HuH-7.5 (cell line): ENCODE measurements at places on chromosomes 1 and 21.

DNA sequence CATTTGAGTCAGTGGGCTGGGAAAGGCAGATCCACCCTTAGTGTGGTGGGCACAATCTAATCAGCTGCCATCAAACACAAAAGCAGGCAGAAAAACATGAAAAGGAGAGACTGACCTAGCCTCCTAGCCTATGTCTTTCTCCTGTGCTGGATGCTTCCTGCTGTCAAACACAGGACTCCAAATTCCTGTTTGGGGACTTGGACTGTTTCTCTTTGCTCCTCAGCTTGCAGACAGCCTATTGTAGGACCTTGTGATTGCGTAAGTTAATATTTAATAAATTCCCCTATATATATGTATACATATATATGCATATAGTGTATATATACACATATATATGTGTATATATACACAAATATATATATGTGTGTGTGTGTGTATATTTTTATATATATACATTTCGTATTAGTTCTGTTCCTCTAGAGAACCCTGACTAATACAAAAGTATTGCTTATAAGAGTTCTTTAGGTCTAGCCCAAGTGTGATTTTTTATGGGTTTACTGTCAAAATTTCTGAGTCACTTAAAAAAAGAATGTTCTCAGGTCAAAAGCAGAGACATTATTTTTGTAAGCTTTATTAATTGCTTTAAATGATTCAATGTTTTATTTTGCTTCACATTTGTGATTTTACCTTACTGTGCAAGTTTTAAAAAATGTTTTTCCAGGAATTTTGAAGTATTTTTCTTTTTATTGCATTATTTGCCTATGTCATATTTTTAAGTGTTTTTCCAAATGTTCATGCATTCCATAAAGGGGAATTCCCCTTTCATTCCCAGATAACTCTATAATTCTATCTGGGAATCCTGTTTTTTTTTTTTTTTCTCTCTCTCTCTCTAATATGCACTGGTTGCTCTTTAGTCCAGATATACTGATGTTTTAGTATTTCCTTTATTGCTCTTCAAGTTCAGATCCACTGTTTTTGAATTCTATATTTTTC lies 92.1 kb upstream of the ADAMTS5 start:
- DNase-seq = no peak

GRCh38 chr1:79005945-79006344 lies 585 bp downstream of the ADGRL4 start:
- no peak for DNase-seq

GRCh38 chr1:243903895-243904294 lies 53.9 kb upstream of the AKT3 start:
- DNase-seq = no peak

- DNase-seq = peak; percentile 85
Measured at GRCh38 chr1:109509176-109510134, at the start of gene AMIGO1. Gene AMIGO1 (minus strand): TSS chr1:109509727. CDS start chr1:109508912, 815 bp downstream.

GRCh38 chr1:53440633-53441032 lies 18.6 kb upstream of the DMRTB1 start:
- DNase-seq = no peak
